ENCODE measurements at places on chromosomes 5 and 9. TPM values are rescaled to one million over a fixed set of nuclear protein-coding genes. Genes with fewer than 3 reads are reported as not detected.
A peak's percentile ranks its signal among the peaks of the same experiment; 100 is the strongest.

- H3K4me3 ChIP-seq = no peak overlapping the region
- no peak for DNase-seq
- no peak overlapping the region for H3K27ac ChIP-seq
- H3K4me1 ChIP-seq = no peaks in the 10 kb centered on the region
- no peaks in the 10 kb centered on the region for H3K36me3 ChIP-seq
Measured at GRCh38 chr5:45376417-45376816, 319.8 kb downstream of the HCN1 start.

DNA sequence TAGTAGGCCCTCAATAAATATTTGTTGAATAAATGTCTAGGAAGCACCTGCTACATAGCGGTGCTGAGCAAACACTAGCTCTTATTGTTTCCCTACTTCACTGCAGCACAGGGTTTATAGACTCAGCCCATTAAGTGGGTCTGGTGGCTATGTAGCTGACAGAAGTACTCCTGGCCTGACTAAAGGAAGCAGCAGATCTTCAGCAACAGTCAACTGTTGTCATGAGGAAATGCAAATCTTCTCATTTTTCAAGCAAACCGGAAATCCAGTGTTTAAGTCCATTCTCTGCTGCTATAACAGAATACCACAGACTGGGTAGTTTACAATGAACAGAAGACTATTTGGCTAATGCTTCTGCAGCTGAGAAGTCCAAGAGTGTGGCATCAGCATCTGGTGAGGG lies 2.8 kb upstream of the TEX10 start:
- H3K27me3 ChIP-seq = no peaks in the 10 kb centered on the region
- H3K27ac ChIP-seq = no peak overlapping the region
- no peaks in the 10 kb centered on the region for H3K36me3 ChIP-seq
- H3K4me3 ChIP-seq = no peak overlapping the region

DNA sequence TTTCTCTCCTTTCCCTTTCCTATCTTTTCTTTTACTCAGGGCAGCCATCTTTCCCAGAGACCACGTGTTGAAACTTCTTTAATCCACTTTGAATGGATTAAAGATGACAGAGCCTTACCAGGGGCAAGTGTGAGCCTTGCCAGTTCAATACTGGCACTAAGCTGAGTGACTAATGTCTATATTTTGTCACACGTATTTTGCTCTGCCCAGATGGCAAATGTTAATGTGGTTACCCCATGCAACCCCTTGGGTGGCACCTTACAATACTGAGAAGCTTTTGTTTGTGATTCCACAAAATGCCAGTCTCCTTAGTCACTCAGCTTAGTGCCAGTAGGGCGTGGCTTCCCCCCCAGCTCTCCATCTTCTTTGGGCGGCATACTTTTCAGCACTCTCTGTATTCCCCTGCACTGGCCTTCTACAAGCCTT lies 24.8 kb downstream of the ANXA1 start:
- peak overlapping the region; percentile 83 for H3K27ac ChIP-seq
- H3K36me3 ChIP-seq = peaks cover 48% of the 10 kb centered on the region
- peak; percentile 80 for DNase-seq
- peaks cover 15% of the 10 kb centered on the region for H3K4me1 ChIP-seq

DNA sequence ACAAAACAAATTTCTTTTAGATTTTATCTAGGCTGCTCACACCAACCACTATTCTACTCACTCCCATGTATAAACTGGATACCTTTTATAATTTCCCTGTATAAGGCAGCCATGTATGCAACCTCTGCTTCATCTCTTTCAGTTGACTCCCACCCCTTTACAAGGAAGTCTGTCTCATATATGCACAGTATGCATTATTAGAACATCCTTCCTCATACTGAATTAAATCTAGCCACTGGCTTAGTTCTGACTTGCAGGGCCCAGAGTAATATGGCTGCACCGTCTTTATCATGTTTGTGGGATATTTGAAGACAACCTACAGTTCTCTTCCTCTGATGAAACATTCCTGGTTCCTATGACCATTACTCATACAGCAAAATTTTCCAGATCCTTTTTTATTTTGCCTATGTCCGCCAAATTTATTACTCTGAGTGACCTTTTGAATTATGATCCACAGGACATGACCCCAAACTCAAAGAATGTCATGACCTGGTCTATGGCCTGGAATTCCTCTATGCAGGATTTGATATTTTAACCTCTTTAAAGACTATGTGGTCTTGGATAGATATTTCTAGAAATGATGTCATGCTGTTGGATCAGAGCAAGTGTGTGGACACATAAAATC lies 76.6 kb upstream of the ITGA1 start:
- H3K4me3 ChIP-seq = no peak overlapping the region
- no peak overlapping the region for H3K27ac ChIP-seq
- H3K4me1 ChIP-seq = no peaks in the 10 kb centered on the region
- no peaks in the 10 kb centered on the region for H3K36me3 ChIP-seq
- DNase-seq = no peak
- no peaks in the 10 kb centered on the region for H3K27me3 ChIP-seq

- H3K27ac ChIP-seq = no peak overlapping the region
- H3K4me3 ChIP-seq = no peak overlapping the region
- H3K27me3 ChIP-seq = no peaks in the 10 kb centered on the region
- H3K36me3 ChIP-seq = no peaks in the 10 kb centered on the region
Measured at GRCh38 chr9:88975966-88976889, 15.0 kb upstream of the S1PR3 start.

DNA sequence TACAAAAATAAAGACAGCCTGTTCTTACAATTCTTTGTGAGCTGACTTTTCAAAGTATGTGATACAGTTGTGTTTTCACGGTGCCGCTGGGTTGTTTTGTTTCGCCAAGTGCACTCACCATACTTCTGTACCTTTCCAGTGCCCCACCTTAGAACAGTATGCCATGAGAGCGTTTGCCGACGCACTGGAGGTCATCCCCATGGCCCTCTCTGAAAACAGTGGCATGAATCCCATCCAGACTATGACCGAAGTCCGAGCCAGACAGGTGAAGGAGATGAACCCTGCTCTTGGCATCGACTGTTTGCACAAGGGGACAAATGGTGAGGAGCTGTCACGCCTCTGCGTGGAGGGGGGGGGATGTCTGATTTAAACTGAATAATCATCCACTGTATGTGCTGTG lies 12.9 kb downstream of the CCT5 start:
- peaks cover 18% of the 10 kb centered on the region for H3K4me1 ChIP-seq
- H3K27ac ChIP-seq = no peak overlapping the region
- no peak for DNase-seq
- no peak overlapping the region for H3K4me3 ChIP-seq
- peaks cover 91% of the 10 kb centered on the region for H3K36me3 ChIP-seq
- no peaks in the 10 kb centered on the region for H3K27me3 ChIP-seq

GRCh38 chr9:129665389-129665775 lies at the start of gene PRRX2:
Gene PRRX2 (plus strand): TSS chr9:129665647. CDS start chr9:129665868, 221 bp downstream.
- no peak within 1 kb of the TSS for H3K27ac ChIP-seq
- no peaks in the 10 kb centered on the region for H3K4me1 ChIP-seq
- H3K36me3 ChIP-seq = no peaks in the 10 kb centered on the region
- no peak for DNase-seq
- H3K4me3 ChIP-seq = peak within 1 kb of the TSS; percentile 29
- H3K27me3 ChIP-seq = peaks cover 19% of the 10 kb centered on the region

DNA sequence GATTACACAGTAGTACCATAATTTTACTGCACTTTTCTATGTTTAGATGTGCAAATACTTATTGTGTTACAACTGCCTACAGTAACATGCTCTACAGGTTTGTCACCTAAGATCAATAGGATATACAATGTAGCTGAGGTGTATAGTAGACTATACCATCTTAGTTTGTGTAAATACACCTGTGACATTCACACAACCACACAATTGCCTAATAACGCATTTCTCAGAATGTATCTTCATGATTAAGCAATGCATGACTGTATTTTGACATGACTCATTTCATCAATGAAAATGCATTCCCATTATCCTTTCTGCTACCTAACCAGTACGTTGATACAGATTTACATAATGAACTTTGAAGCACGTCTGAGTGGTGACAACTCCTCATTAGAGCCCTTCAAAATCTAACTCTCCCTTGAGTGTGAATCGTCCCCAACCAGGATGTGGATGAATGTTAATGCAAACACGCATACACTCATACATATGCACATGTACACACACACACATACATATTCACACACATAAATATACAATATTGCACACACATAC lies 28.4 kb downstream of the GZMK start:
- H3K36me3 ChIP-seq = no peaks in the 10 kb centered on the region
- H3K4me1 ChIP-seq = peaks cover 7% of the 10 kb centered on the region
- no peaks in the 10 kb centered on the region for H3K27me3 ChIP-seq
- H3K4me3 ChIP-seq = no peak overlapping the region
- H3K27ac ChIP-seq = no peak overlapping the region

GRCh38 chr5:127330116-127330515 lies 39.5 kb downstream of the MEGF10 start:
- peak; percentile 35 for DNase-seq
- H3K27me3 ChIP-seq = peaks cover 33% of the 10 kb centered on the region
- no peak overlapping the region for H3K27ac ChIP-seq
- H3K4me1 ChIP-seq = peaks cover 17% of the 10 kb centered on the region
- no peak overlapping the region for H3K4me3 ChIP-seq

GRCh38 chr9:134895097-134895496 lies 14.5 kb downstream of the FCN2 start:
- H3K4me1 ChIP-seq = peaks cover 23% of the 10 kb centered on the region
- DNase-seq = peak; percentile 71
- H3K27me3 ChIP-seq = peaks cover 10% of the 10 kb centered on the region
- no peaks in the 10 kb centered on the region for H3K36me3 ChIP-seq

GRCh38 chr5:72954389-72954788 lies 1.5 kb upstream of the FCHO2 start:
- H3K27me3 ChIP-seq = no peaks in the 10 kb centered on the region
- DNase-seq = no peak
- H3K36me3 ChIP-seq = peaks cover 7% of the 10 kb centered on the region
- peak overlapping the region; percentile 86 for H3K4me3 ChIP-seq
- H3K4me1 ChIP-seq = peaks cover 50% of the 10 kb centered on the region

- no peak overlapping the region for H3K27ac ChIP-seq
- H3K27me3 ChIP-seq = no peaks in the 10 kb centered on the region
- peaks cover 16% of the 10 kb centered on the region for H3K4me1 ChIP-seq
- no peaks in the 10 kb centered on the region for H3K36me3 ChIP-seq
- DNase-seq = peak; percentile 11
Measured at GRCh38 chr5:107968406-107968843, 297.7 kb upstream of the EFNA5 start.

DNA sequence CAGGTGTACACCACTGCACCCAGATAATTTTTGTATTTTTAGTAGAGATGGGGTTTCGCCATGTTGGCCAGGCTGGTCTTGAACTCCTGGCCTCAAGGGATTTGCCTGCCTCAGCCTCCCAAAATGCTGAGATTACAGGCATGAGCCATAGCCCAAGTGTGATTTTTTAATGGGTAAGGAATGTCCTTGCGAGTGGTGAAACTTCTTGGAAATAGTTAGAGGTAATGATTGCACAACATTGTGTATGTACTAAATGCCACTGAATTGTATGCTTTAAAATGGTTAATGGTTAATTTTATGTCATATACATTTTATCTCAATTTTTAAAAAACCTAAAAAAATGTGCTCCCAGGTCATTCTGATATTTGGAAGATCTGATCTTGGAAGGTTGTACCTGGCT lies 59.9 kb upstream of the IL6ST start:
- peak; percentile 62 for DNase-seq
- no peaks in the 10 kb centered on the region for H3K36me3 ChIP-seq
- H3K4me3 ChIP-seq = no peak overlapping the region
- H3K27me3 ChIP-seq = peaks cover 23% of the 10 kb centered on the region

DNA sequence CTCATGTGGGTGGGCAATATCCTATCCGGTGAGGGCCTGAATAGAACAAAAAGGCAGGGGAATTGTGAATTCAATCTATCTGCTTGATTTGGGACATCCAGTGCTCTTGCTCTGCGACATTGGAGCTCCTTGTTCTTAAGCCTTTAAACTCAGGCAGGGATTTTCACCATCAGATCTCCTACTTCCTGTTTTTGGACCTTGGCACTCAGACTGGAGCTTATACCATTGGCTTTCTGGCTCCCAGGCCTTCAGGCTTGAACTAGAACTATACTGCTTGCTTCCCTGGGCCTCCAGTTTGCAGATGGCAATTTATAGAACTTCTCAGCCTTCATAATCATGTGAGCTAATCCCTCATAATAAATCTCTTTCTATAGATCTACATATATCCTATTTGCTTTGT lies 134.3 kb upstream of the CLINT1 start:
- peaks cover 10% of the 10 kb centered on the region for H3K4me1 ChIP-seq
- DNase-seq = no peak
- H3K36me3 ChIP-seq = peaks cover 6% of the 10 kb centered on the region

DNA sequence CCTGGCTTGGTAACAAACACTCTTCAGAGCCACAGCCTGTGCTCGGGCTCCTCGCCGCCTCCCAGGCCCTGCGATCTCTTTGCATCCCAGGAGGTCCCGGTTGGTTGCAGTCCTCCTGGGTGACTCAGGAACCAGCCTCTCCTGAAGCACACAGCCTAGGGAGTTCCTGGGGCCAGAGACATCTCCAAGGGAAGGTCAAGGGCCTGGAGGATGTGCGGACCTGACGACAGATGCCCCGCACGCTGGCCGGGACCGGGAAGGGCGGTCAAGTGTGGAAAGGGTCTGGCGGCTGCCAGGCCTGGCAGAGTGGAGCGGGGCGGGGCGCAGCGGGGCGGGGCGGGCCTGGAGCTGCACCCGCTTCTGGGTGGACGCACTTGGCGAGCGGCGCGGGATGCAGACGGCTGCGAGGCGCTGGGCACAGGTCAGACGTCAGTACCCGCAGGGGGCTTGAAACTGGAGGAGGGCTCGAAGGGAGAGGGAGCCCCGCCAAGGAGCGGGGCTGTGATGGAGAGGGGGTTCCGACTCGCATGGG lies 45.0 kb upstream of the PRSS3 start:
- peak overlapping the region; percentile 41 for H3K4me3 ChIP-seq
- no peak overlapping the region for H3K27ac ChIP-seq
- no peaks in the 10 kb centered on the region for H3K27me3 ChIP-seq
- H3K36me3 ChIP-seq = no peaks in the 10 kb centered on the region
- no peaks in the 10 kb centered on the region for H3K4me1 ChIP-seq
- no peak for DNase-seq

- H3K27me3 ChIP-seq = no peaks in the 10 kb centered on the region
- DNase-seq = no peak
- peaks cover 3% of the 10 kb centered on the region for H3K4me1 ChIP-seq
- H3K4me3 ChIP-seq = no peak overlapping the region
- H3K36me3 ChIP-seq = no peaks in the 10 kb centered on the region
Measured at GRCh38 chr5:79850941-79851340, 140.1 kb downstream of the MTX3 start.

Gene GLRA1
- total RNA-seq = not detected

Gene SLC6A7
- total RNA-seq = not detected

Gene OBP2B
- total RNA-seq = not detected

Gene IFNE
- total RNA-seq = 2.4 TPM

Gene OCLN
- 9.0 TPM for total RNA-seq

Gene INSL4
- total RNA-seq = not detected

Gene MEIKIN
- not detected for total RNA-seq

Gene PPP2R2B
- total RNA-seq = not detected
